ENCODE measurements at places on chromosomes 16 and 17. TPM values are rescaled to one million over a fixed set of nuclear protein-coding genes. Genes with fewer than 3 reads are reported as not detected.

Gene MEIOB
- not detected for total RNA-seq

Gene LYZL6
- total RNA-seq, result not detected

Gene APOH
- total RNA-seq, result not detected

Gene ANTKMT
- 26.3 TPM for total RNA-seq

Gene P2RX1
- total RNA-seq, result 7.3 TPM
